Stimulated activated CD4-positive, alpha-beta T cell treated with anti-CD3 and anti-CD28 coated beads, TNF-alpha, amount 100 ng/mL, for 24 hours (primary cell): ENCODE measurements at places on chromosomes 6 and 20.

- DNase-seq: no peak
Measured at GRCh38 chr6:163708466-163708865, 293.9 kb downstream of the QKI start.

DNA sequence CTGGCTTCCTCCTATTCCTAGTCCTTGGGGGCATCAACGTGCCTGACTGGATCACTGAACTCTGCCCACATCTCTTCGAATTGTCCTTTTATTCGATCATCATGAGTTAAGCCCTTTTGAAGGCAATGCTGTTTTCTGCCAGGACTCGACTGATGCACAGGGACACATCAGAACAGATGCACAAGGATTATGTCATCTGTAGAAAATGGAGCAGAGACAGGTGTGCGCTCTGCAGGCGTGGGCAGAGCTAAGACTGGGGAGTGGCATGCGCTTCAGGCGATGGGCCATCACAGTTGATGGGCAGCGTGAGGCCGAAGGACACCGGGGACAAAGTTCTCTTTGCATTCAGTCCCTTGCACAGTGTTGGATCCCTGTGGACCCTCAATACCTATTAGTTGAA, 13.1 kb downstream of the GABRR1 start:
- DNase-seq: no peak

- no peak for DNase-seq
Measured at GRCh38 chr20:56205346-56205745, 43.2 kb upstream of the MC3R start.

DNA sequence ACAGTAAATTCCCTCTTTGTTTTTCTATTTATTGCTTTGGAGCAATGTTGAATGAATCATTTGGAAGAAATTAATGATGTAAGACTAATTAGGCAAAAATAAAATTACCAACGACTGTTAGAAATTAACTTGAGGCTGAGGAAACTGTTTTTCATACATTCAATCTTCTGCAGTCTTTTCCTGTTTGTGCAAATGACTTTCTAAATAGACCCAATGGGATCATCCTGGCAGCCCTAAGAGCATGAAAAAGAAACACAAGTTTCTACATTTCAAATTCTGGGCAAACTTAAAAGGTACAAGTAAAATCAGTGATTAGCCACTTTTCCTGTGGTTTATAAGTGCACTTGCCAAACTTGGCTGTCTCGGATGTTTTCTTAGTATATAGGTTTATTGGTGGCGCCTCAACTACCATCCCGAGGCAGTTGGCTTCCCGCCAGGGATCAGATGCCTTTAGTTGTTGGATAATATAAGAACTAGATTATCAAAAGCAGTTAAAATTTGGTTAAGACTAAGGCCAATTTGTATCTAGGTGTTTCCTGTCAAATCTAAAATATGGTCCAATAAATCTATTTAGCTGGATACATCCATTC, 181.2 kb downstream of the ISM1 start:
- DNase-seq: no peak

- DNase-seq: no peak
Measured at GRCh38 chr6:110250838-110251237, 70.6 kb downstream of the CDC40 start.

GRCh38 chr6:40492187-40492586, 95.0 kb downstream of the LRFN2 start:
- no peak for DNase-seq

DNA sequence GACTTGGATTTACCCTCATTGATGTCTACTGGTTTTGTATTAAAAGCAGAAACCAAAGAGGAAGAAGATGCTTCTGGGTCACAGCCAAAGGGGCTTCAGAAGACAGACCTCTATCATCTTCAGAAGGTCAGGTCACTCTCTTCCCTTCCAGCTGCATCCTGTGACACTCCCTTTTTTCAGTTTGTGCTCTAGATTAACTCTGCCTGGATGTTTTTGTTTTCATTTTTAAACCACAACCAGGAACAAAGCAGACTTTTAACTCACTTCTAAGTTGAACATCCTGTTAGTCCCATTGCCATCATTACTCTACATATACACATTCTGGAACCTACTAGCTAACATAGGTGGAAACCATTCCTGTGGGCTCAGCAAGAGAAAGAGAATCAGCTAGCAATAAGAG, 45.2 kb downstream of the AKIRIN2 start:
- no peak for DNase-seq

DNA sequence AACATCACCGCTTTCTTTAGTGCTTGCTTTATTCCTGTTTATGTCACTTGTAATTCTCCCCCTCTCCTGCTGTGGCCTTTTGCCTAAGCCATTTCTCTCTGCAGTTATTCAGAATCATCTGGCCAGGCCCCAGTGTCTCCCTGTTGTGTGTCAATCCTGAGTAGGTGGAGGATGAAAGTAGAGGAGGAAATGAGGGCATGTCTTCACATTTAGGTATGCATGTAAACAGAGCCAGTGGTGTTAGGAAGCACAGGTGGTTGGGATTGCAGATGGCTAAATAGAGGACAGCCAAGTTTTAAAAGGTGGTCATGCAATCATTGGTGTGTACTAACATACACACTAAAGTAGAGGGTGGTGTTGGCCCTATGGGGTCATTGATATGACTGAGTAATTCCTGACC, 5.2 kb downstream of the PRSS35 start:
- no peak for DNase-seq

GRCh38 chr6:52588087-52588709, 11.3 kb upstream of the TRAM2 start:
- no peak for DNase-seq

DNA sequence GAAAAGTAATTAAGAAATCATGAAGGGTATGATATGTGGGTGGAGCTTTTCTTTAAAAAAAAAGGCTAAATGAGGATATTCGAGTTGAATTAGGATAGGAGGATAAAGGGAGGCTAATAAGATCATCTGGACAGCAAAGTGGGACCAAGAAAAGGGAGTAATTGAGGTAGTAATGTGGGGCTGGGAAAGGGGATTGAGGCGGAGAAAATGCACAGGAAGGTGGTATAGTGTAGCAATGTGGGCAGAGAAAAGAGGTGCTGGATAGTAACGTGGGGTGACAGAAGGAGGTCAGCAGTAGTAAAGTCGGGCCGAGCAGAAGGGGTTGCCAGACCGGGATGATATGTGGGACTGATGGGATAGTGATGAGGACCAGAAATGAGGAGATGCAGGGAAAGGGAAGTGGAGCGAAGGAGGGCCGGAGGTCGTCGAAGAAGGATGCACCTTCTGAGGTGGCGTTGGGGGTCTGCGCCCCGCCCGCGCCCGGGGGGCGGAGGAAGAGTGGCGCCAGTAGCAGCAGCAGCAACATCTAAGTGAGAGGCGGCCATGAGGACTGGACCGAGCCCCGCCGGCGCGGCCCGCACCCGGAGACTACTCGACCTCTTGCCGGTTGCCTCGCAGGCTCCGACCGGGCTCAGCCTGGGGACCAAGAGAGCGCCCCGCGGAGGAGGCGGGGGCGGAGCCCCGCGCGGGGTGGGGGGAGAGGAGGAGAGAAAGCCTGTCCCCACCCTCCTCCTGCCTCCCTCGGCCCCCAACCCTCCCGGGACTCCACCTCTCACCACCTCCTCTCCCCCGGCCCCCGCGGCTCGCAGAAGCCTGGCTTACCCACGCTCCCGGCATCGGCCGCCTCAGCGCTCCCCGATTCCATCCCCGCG, 887 bp downstream of the GABBR1 start:
- peak; percentile 23 for DNase-seq

- no peak for DNase-seq
Measured at GRCh38 chr6:73873081-73873480, 177.1 kb downstream of the CD109 start.

DNA sequence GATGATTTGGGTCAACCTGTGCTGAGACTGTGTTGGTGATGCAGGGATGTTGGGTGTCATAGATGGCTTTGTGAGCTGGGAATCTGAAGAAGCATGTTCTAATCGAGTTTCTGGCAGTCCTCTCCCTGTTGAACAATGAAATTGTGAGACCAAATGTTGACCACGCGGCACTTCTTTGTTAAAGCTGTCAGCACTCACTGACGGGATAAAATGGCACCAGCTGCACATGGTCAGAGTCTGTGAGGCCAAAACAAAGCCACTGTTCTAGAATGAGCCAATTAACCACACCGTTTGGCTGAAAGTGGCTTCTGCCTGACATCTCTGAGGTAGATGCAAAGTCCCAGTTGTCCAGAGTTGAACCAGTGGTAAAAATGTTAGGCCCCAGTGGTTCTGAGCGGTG, 562.2 kb downstream of the KIF16B start:
- DNase-seq: no peak

GRCh38 chr20:19918965-19919329, 98.2 kb upstream of the NAA20 start:
- DNase-seq: no peak

GRCh38 chr6:141988954-141989705, 143.6 kb upstream of the GJE1 start:
- peak; percentile 17 for DNase-seq

DNA sequence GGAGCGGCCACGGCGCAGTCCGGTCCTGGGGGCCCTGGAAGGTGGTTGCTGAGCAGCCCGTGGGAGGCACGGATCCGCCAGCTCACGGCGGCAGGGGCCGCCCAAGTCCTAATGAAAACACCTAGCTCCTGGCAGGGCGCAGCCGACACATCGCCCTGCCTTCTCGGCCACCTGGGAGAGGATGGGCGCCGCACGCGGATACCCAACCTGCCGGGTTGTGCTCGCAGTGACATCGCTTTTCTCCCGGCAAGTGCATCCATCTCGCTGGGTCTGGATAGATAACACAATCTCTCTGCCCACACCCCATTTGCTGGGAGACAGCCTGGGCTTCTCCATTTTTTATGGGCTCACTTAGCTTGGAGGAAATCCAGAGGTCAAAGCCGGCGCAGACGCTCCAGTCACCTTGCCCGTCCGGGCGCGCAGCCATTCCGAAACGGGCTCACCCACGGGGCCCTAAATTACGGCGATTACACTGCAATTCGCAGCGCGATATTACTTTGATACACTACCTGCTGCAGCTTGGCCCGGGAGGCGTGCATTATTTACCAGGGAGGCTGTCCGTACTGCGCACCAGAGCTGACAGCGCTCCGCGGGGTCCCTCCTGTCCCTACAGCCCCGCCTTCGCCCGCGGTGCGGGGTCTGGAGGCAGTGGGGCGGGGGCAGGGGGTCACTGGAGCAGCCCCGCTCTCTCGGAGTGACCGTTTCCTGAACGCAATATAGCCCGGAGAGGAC, 36.2 kb upstream of the CCDC167 start:
- peak; percentile 27 for DNase-seq

- no peak for DNase-seq
Measured at GRCh38 chr6:122184401-122184827, 215.0 kb upstream of the HSF2 start.

GRCh38 chr6:79614326-79615305, 16.5 kb upstream of the SH3BGRL2 start:
- no peak for DNase-seq

- DNase-seq: no peak
Measured at GRCh38 chr6:109738667-109739066, 47.6 kb downstream of the FIG4 start.

DNA sequence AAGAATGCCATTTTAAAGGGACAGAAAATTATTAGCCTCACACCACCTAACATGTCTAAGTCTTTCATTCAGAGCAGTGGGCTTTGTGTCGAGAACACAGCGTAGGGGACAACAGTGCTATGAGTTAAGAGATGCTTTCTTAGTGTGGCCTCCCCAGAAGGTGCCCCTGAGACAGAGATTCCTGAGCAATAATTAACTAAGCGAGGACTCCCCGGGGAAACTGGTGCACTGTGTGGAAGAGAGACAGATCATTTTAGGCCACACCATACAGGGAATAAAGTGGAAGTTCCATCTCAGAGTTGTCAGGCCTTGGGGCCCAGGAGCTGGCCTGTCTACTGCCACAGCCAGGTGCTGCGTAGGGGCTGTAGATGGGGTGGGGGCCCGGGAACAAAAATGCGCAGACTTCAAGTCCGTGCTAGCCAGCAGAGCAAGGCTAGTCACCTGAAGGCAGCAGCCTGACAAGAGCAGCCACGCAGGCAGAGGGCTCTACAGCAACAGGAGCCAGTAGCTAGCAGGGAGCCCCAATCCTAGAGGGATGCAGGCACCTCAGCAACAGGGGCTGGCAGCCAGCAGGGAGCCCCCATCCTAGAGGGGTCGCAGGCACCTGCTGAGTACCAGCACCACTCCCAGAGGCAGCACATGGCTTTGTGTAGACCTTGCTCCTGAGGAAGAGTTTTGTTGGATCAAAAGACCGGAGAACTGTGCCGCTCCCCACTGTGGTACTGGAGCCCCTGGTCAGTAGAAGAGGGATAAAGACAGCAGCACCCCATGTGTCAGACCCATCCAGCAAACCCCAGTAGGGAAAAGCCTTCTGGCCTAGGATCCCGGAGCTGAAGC, 63.0 kb upstream of the NXT1 start:
- DNase-seq: no peak

DNA sequence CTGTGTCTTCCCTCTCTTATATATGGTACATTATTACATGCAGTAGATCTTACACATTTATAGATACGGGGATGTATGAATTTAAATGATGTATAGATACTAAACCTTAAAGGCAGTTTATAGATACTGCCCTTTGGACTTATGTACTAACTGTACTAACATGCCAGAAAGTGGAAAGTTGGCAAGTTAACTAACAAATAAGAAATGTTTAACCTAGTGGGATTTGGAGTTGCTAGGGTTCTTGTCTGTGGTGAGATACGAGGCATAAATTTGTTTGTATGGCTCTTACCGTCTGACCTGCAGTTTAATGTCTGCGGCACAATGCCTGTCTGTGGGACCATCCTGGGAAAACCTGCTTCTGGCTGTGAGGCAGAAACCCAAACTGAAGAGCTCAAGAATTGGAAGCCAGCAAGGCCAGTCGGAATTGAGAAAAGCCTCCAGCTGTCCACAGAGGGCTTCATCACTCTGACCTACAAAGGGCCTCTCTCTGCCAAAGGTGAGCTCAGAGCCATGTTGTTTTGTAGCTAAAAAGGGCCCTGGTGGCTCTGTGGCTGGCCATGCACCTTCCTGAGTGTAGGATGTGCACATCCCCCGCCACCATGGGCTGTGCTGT, 62.9 kb upstream of the SLC22A1 start:
- DNase-seq: no peak

- no peak for DNase-seq
Measured at GRCh38 chr20:19344341-19344740, 131.9 kb downstream of the SLC24A3 start.

GRCh38 chr6:73393278-73393677, 1.4 kb upstream of the DDX43 start:
- no peak for DNase-seq

GRCh38 chr6:112997421-112998085, 650.4 kb downstream of the RFPL4B start:
- DNase-seq: no peak

DNA sequence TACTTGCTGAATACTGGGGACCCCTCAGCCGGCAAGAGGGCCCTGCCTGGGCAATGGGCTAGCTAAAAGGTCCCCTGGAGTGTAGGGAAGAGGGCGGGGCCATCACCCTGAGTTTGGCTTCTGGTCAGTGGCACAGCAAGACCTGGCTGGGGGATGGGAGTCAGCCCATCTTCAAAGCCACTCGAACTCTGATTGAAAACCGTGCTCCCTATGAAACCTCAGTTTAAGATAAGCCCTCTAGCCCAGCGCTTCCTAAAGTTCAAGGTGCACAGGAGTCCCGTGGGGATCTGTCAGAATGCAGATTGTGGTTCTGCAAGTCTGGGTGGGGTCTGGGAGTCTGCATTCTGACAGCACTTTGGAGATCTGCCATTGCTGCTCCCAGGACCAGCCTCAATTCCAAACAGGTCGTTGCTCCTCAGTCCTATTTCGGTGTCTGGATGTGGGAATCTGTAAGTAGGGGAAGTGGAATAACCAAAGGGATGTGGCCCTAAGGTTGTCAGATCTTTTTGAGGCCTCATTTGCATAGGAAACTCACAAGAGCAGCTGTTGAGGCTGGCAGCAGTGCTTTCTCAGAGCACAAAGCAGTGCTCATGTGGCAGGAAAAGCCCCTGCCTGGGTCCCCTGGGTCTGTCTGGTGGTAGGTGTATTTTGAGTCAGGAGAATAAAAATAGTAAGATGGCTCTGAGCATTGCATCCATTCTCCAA, 85.3 kb upstream of the SCP2D1 start:
- no peak for DNase-seq
